ENCODE measurements at places on chromosomes 4 and X.

DNA sequence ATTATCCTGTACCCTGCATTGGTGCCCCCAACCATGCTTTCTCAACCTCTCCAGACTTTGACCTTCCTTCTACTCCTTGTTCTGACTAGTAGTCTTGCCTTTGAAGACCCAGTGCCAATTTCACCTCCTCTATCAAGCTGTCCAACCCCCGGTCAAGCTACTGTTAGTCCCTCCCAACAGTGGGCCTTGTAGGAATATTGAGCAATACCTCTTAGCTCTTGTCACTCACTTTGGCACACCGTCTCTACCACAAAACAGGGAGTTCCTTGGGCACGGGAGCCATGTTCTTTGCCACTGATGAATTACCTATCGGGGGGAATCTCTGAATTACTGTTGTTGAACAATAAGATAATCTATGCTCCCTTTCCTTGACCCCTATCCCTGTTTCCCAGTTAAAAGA, 25.2 kb downstream of the LAS1L start:
- DNase-seq, result no peak

DNA sequence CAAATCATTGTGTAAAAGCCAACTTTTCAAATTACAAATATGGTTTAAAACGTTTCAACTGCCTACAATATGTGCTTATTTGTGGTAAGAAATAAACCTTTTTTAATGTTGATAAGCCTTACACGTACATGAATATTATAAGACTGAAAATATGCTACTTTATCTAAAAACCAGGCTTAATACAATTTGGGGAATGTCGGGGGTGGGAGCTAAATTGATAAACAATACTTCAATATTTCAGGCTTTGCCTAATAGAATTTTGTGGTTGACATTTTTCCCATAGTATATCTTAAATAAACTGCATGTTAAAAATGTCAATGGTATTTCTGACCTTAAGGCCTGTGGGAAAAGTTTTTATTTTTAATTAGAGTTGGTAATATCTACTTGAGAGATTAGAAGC, 69.8 kb upstream of the SLIT2 start:
- DNase-seq, result no peak

DNA sequence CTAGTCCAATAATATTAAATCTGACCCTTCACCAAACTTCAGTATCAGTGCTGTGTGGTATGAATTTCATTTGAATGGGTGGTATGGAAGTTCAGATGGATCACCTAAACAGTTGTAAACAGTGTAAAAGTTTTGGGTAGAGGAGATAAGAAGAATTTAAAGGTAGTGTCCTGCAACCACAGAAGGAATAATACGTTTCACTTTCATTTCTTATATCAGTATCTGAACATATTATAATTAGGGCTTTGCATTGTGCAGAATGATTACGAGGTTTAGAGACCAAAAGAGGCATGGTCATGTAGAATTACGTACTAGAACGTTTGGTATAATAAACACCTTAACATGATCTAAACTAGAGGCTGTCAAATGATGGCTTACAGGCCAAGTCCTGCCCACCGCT, 116.1 kb downstream of the PDLIM5 start:
- DNase-seq, result no peak

- no peak for DNase-seq
Observed at GRCh38 chrX:112819008-112819640, 21.5 kb downstream of the AMOT start.

DNA sequence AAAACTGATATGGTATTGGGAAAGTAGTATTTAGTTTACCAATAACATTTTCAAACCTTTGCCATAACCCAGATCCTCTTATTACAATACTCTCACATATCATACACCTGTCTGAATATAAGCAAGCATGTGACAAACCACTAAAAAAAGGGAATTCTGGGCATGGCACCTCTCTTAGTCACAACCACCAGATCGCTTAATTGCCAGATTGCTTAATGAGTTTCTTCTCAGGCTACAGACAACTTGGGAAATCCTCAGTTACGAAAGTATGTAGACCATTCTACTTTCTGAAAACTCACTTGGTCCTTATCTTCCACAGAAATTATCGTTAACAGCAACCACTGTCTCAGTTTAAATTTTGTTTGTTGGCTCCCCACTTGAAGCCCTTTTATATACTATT, 2.1 kb downstream of the NAF1 start:
- no peak for DNase-seq

- DNase-seq, result no peak
Observed at GRCh38 chrX:69361311-69361845, 142.7 kb upstream of the NALF2 start.

Measured in NT2/D1 (cell line).